Skin of body (tissue), 3 donors: ENCODE measurements at places on chromosomes 5 and 9.

DNA sequence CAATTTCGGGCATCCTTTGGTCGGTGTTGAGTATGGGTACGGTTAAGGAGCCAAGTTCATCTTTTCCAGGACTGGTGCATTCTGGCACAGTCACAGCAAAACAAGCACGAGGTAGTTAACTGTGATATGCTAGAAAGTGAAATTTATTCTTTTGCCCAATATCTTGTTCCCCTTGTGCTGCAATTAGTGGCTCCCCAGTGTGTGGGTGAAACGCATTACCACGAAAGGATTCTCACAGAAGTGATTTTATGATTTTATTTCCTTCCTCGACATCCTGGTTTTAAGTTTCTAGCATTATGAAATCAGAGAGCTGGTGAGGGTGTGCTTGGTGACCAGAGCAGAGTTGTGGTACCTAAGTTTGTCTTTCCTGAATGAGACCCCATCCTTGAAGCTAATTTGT lies 1.5 kb downstream of the FRMPD1 start:
- DNase-seq = no peak

DNA sequence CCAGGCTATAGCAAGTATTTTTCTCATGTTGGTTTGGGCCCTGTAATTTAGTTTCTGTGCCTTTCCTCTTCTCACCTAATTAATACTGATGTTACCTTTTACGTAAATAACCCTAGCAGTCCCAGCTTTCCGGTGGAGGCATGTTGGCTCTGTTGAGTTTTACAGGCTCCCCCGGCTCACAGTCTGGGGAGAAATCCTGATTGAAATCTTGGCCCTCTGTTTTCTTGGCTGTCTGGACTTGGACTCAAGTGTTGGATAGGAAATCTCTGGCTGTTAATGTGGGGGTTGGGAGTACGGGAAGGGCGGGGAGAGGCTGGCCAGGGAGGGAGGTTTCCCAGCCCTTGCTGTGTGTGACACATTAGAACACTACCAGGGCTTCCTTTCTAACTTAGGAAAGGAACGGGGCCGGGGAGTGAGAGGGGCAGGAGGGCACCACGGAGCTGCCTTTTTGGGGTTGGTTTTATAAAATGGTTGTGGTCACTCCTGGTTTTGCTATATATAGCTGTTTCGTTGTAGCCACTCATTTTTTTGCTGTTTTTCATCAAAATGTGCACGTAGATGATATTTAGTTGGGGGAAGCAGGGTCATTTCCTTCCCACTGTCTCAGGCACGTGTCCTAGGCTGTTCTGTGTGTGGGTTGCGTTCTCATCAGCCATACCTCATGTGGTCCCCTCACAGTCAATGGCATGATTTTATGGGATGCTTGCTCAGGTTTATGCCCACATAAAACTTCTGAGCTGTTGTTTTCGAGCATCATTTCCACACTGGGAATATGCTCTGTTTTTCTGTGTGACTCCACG lies 11.0 kb downstream of the TRIO start:
- peak; percentile 45 for DNase-seq

DNA sequence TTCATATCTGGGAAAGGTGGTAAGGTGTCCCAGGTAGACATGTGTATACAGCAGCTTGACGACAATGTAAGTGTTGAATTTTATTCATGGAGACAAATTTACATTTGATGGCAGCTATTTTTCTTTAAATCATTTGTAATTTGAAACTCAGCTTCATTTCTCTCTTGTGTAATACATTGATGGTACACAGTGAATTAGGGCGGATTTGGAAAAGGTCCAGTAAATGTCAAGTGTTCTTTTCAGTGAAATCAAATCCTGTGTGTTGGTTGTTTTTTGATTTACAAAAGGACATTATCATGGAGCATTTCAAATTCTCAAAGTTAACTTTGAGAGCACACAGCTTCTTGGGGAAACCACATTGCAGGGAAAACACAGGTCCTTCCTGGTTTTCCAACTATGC lies 30.0 kb upstream of the PCSK1 start:
- no peak for DNase-seq

- no peak for DNase-seq
Observed at GRCh38 chr5:69042500-69042899, 51.3 kb upstream of the SLC30A5 start.

GRCh38 chr5:112346411-112347044 lies 72.5 kb downstream of the EPB41L4A start:
- DNase-seq = no peak

- no peak for DNase-seq
Observed at GRCh38 chr5:168174376-168174775, 117.1 kb upstream of the WWC1 start.

GRCh38 chr9:136011703-136012496 lies 50.7 kb upstream of the UBAC1 start:
- peak; percentile 37 for DNase-seq

DNA sequence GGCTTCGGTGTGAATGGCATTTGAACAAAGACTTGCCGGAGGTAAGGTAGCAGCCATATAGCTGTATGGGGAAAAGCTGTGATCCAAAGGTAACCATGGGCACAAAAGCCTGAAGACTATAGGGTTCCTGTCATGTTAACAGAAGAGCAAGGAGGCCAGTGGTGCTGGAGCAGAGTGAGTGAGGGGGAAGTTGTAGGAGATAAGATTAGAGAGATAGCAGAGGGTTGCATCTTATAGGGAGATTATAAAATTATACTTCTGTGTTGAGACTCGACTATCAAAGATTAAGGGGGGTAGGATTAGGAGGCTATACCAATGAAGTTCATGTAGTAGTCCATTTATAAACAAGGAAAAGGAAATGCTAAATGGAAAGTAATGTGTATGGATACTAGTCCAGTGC lies 3.3 kb downstream of the NCBP1 start:
- DNase-seq = no peak

DNA sequence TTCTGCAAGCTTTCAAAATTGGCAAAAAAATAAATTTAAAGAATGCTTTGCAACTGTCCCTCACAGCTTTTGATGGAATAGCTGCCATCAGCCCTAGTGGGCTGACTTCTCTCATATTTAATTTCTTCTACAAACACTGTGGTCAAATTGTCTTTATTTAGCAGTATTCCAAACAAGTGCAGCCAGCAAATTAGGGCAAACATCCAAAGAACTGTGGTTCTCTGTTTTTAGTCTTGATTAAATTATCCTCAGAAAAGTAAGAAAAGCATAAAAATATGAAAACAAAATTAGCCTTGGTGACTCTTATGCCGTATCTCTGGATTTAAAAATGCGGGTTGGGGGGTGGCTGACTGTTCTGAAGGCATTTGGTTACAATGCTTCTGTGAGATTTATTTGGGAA lies 95.8 kb upstream of the RETREG1 start:
- DNase-seq = no peak
